ENCODE measurements at places on chromosomes 1 and 21. TPM values are rescaled to one million over a fixed set of nuclear protein-coding genes. Genes with fewer than 3 reads are reported as not detected.

- H3K27ac ChIP-seq: no peak overlapping the region
- no peaks in the 10 kb centered on the region for H3K36me3 ChIP-seq
- no peak for DNase-seq
- peaks cover 3% of the 10 kb centered on the region for H3K4me1 ChIP-seq
- no peaks in the 10 kb centered on the region for H3K27me3 ChIP-seq
These were observed 36.8 kb downstream of the MAP10 start for GRCh38 chr1:232841823-232842565.

- no peak overlapping the region for H3K4me3 ChIP-seq
- no peaks in the 10 kb centered on the region for H3K27me3 ChIP-seq
- H3K4me1 ChIP-seq: peaks cover 3% of the 10 kb centered on the region
- no peaks in the 10 kb centered on the region for H3K36me3 ChIP-seq
- no peak overlapping the region for H3K27ac ChIP-seq
- DNase-seq: no peak
These were observed 137.0 kb downstream of the LRRC53 start for GRCh38 chr1:74375376-74375775.

GRCh38 chr1:87760654-87761053 lies 432.0 kb downstream of the LMO4 start:
- H3K27me3 ChIP-seq: no peaks in the 10 kb centered on the region
- H3K4me3 ChIP-seq: no peak overlapping the region
- H3K27ac ChIP-seq: no peak overlapping the region
- H3K36me3 ChIP-seq: no peaks in the 10 kb centered on the region
- DNase-seq: no peak
- peaks cover 21% of the 10 kb centered on the region for H3K4me1 ChIP-seq

DNA sequence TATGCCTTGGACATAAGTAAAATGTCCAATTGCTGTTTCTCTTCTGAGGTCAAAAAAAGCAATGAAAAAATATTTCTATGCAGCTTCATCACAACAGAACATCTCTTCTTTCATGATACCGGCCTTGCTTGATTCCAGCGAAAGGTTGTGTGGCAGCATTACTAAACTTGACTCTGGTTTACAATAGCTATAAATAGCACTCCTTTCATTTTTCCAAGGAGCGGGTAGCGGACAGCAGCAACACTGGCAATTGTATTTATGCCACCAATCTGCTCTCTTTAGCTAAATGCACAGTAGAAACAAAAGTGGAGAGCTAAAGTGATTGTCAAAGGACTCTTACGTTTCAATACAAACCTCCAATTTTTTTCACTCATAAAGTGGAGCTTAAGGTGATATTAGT lies 7.5 kb upstream of the DAB1 start:
- no peak for DNase-seq
- no peaks in the 10 kb centered on the region for H3K36me3 ChIP-seq
- no peak overlapping the region for H3K4me3 ChIP-seq
- no peak overlapping the region for H3K27ac ChIP-seq
- no peaks in the 10 kb centered on the region for H3K4me1 ChIP-seq

The KCNC4 gene
- 37.4 TPM for total RNA-seq

DNA sequence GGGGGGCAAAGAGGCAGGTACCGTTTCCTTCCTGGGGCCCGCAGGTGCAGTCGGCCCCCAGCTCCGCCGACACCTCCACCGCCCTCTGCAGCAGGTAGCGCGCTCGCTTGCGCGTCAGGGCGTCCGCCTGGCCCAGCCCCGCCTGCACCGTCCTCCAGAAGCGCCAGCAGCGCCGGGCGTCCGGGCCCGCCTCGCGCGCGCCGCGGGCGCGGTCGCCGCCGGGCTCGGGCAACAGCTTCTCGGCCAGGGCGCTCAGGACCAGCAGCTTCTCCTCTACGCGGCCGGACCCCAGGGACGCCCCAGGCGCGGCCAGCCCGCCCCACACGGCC lies 863 bp downstream of the TARBP1 start:
- peaks cover 2% of the 10 kb centered on the region for H3K27me3 ChIP-seq
- H3K4me1 ChIP-seq: peaks cover 42% of the 10 kb centered on the region
- H3K27ac ChIP-seq: no peak overlapping the region
- peak overlapping the region; percentile 89 for H3K4me3 ChIP-seq

- DNase-seq: no peak
- H3K27me3 ChIP-seq: no peaks in the 10 kb centered on the region
- peaks cover 20% of the 10 kb centered on the region for H3K4me1 ChIP-seq
These were observed 15.4 kb upstream of the VSIG8 start for GRCh38 chr1:159877695-159878444.

GRCh38 chr1:224264321-224264720 lies 65.7 kb downstream of the NVL start:
- H3K4me1 ChIP-seq: peaks cover 24% of the 10 kb centered on the region
- H3K4me3 ChIP-seq: peak overlapping the region; percentile 54
- no peak for DNase-seq
- H3K36me3 ChIP-seq: no peaks in the 10 kb centered on the region
- no peak overlapping the region for H3K27ac ChIP-seq

GRCh38 chr1:28905921-28906666 lies 8.3 kb upstream of the EPB41 start:
- DNase-seq: no peak
- no peak overlapping the region for H3K4me3 ChIP-seq
- no peak overlapping the region for H3K27ac ChIP-seq
- peaks cover 1% of the 10 kb centered on the region for H3K27me3 ChIP-seq
- peaks cover 7% of the 10 kb centered on the region for H3K36me3 ChIP-seq

The KRTAP8-1 gene
- total RNA-seq: not detected

- H3K27ac ChIP-seq: no peak overlapping the region
- DNase-seq: no peak
- peaks cover 4% of the 10 kb centered on the region for H3K27me3 ChIP-seq
- no peaks in the 10 kb centered on the region for H3K36me3 ChIP-seq
- no peak overlapping the region for H3K4me3 ChIP-seq
These were observed 42.1 kb upstream of the SRP9 start for GRCh38 chr1:225735252-225736149.

The KPRP gene
- not detected for total RNA-seq

DNA sequence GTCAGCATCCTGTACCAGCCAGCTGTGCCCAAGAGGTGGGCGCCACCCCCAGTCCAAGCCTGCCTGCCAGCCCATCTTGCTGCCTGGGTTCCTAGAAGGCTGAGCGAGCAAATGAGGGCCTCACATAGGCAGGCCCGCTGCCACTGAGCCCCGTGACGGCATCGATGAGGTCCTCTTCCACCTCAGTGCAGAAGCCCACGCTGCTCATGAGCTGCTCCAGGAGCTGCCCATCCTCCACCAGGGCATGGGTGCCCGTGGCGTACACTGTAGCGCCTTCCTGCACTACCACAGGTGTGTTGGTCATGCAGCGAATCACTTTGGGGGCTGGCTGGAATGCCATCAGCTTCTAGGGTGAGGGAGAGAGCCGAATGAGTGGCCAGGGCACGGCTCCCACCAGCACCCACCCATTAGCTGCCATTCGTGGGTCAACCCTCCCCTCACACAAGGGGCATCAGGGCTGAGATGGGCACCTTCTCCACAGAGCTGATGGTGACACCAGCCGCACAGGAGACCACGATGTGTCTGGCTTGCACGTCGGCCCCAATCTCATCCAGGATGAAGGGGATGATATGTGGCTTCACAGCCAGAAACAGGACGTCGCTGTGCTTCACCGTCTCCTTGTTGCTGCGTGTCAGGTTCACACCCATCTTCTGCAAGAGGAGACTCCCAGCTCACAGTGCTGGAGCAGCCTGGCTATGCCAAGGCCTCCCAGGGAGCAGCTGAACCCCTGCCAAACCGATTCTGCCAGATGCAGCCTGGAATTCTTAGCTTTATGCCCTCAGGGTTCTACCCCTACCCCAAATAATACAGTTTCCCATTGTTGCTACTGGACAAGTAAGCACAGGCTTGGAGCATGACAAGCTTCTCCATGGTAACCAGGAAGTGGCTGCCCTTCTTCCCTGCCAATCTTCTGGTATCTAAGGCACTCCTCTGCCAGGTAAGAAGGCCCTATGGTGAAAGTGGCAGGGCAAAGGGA lies 2.0 kb downstream of the PYCR2 start:
- no peak for DNase-seq
- peak overlapping the region; percentile 95 for H3K4me3 ChIP-seq
- peaks cover 12% of the 10 kb centered on the region for H3K4me1 ChIP-seq
- H3K36me3 ChIP-seq: peaks cover 11% of the 10 kb centered on the region

The CD2 gene
- not detected for total RNA-seq

The RORC gene
- total RNA-seq: 1.0 TPM
